HT-29 (cell line): ENCODE measurements at places on chromosomes 2 and 18. TPM values are rescaled to one million over a fixed set of nuclear protein-coding genes. Genes with fewer than 3 reads are reported as not detected.

Gene PROC
- total RNA-seq: 0.74 and 1.3 TPM in 2 replicates

Gene CPLX4
- total RNA-seq: not detected in 2 replicates

Gene SMYD1
- not detected in 2 replicates for total RNA-seq

Gene ACADL
- total RNA-seq: not detected in 2 replicates

Gene DYSF
- total RNA-seq: not detected in 2 replicates

Gene ARHGAP15
- total RNA-seq: not detected in 2 replicates

Gene C2orf72
- total RNA-seq: 2.1 and 4.1 TPM in 2 replicates

Gene DHX57
- total RNA-seq: 5.0 and 7.3 TPM in 2 replicates

Gene C2orf81
- total RNA-seq: 3.2 and 3.9 TPM in 2 replicates

Gene IL37
- not detected in 2 replicates for total RNA-seq

Gene TNFAIP6
- total RNA-seq: not detected in 2 replicates

Gene NEMP2
- total RNA-seq: 1.7 and 2.0 TPM in 2 replicates

Gene SLC4A3
- 0.08 and 0.36 TPM in 2 replicates for total RNA-seq

Gene NT5DC4
- 1.4 and 1.6 TPM in 2 replicates for total RNA-seq

Gene ATRAID
- 75.0 and 86.6 TPM in 2 replicates for total RNA-seq

Gene ECEL1
- not detected in 2 replicates for total RNA-seq

Gene FMNL2
- 1.7 and 1.9 TPM in 2 replicates for total RNA-seq

Gene CD226
- not detected in 2 replicates for total RNA-seq

Gene ST6GAL2
- not detected in 2 replicates for total RNA-seq

Gene UGT1A5
- total RNA-seq: 3.1 and 3.5 TPM in 2 replicates

Gene PRSS56
- total RNA-seq: not detected in 2 replicates

Gene RTKN
- 115 and 128 TPM in 2 replicates for total RNA-seq

Gene GPN1
- 22.2 and 24.0 TPM in 2 replicates for total RNA-seq

Gene SERPINB8
- total RNA-seq: 3.4 and 4.8 TPM in 2 replicates

Gene BOD1L2
- not detected in 2 replicates for total RNA-seq

Gene UGT1A10
- total RNA-seq: 140 and 150 TPM in 2 replicates

Gene ANKRD30B
- total RNA-seq: 0.03 and 0.33 TPM in 2 replicates

Gene FOSL2
- total RNA-seq: 51.5 and 61.8 TPM in 2 replicates
